ENCODE measurements at places on chromosomes 12 and 14.

- DNase-seq: no peak
Measured at GRCh38 chr14:68947802-68948201, 31.3 kb downstream of the ACTN1 start.

- DNase-seq: no peak
Measured at GRCh38 chr12:60227916-60228315, 632.1 kb downstream of the SLC16A7 start.

GRCh38 chr12:85457016-85457415 lies 177.0 kb downstream of the ALX1 start:
- DNase-seq: no peak

DNA sequence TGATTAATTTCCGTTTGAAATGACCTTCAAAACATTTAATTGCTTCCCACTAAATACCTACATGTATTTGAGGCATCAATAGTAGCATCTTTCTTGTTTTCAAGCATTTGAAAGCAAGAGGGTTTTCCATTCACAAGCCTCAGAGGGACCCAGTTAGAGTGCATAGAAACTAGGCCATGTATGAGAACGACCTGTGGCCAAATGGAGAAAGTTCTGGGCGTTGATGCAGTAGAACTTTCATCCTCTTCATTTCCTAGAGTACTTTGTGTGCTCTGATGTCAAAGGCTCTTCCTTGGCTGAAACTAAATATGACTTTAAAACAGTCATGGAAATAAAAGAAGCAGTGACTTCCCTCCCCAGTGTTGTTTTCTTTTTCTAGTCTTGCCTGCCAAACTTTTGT lies 944 bp upstream of the DHRS7 start:
- DNase-seq: no peak

- DNase-seq: no peak
Measured at GRCh38 chr12:123771261-123771660, 9.2 kb downstream of the DNAH10 start.

- no peak for DNase-seq
Measured at GRCh38 chr12:89817501-89818226, 109.0 kb upstream of the ATP2B1 start.
